ENCODE measurements at places on chromosomes 6 and 20.

DNA sequence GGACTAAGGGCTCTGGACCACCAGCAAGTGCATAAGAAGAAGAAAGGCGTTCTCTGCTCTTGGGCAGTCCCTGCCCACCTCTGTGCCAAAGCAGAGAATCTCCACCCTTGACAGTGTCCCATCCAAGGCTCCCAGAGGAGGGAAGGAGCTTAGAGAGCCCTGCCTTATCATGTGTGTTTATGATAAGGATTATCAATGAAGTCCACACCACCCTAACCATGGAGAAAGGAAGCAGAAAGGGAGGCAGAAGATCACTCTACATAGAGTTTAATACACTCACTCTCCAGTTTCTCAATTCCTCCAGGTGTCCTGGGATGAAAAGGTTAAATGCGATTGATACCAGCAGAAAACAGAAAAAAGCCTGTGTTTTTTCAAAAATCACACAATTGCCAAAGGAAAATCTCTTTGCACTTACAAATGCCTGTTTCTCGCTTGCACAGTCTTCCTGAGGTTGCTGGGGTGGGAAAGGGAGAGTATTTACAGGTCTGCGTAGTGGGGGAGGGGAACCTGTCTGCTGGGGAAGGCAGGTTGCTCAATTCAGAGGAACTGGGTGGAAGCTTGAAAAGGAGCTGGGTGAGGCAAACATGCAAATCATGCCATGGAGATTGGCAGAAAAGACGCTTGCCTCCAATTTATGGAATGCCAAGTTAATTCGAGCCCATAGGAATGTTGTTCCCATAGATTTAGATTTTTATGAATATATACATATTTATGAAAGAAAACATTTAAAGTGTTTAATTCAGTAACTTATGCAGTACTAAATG lies 104.0 kb downstream of the EYA2 start:
- no peak for DNase-seq

DNA sequence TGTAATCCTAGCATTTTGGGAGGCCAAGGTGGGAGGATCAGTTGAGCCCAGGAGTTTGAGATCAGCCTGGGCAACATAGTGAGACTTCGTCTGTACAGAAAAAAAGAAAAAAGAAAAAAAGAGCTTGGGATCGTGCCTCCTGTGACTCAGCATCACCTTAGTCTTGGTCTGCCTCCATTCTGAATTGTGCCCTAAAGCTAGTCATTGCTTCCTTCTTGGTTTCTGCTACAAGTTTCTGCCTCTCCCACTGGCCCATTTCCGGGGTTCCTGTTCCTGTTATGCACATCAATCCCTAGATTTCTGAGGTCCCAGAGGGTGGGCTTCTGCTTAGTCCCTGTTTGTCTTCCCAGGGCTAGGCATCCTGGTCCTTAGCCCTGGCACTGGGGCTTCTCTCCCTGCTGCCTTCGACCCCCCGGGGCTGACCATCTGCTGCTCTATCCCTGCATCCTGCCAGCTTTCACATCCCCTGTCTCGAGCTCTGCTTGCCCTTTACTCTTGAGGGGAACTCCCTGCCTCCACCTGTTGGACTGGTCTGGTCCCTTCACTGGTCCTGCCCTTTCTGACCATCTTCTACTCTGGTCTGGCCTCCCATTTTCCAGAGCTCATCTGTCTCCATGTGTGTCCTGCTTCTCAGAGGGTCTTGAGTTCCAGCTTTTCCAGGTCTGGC lies 77.5 kb upstream of the ESR1 start:
- DNase-seq = no peak

GRCh38 chr20:709991-710779 lies 34.6 kb upstream of the SCRT2 start:
- DNase-seq = no peak

- no peak for DNase-seq
Observed at GRCh38 chr6:37050854-37051137, 45.3 kb downstream of the FGD2 start.

DNA sequence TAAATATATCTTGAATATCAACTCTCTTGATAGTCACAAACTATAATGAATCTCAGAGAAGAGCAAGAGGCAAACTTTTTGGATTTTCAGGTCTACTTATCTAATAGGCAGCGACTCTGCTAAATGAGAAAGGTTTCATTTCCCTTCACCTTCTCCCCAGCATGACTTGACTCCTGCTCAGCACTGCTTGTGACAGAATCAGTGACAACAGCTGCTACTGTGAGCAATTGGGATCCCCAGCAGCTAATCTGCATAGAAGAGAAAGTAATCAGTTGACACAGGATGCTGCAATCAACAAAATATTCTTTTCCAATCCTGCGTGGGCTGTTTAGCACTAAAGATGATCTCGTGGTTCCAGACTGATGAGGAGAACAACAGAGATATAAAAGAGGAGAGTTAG lies 205.5 kb downstream of the MMUT start:
- DNase-seq = no peak

DNA sequence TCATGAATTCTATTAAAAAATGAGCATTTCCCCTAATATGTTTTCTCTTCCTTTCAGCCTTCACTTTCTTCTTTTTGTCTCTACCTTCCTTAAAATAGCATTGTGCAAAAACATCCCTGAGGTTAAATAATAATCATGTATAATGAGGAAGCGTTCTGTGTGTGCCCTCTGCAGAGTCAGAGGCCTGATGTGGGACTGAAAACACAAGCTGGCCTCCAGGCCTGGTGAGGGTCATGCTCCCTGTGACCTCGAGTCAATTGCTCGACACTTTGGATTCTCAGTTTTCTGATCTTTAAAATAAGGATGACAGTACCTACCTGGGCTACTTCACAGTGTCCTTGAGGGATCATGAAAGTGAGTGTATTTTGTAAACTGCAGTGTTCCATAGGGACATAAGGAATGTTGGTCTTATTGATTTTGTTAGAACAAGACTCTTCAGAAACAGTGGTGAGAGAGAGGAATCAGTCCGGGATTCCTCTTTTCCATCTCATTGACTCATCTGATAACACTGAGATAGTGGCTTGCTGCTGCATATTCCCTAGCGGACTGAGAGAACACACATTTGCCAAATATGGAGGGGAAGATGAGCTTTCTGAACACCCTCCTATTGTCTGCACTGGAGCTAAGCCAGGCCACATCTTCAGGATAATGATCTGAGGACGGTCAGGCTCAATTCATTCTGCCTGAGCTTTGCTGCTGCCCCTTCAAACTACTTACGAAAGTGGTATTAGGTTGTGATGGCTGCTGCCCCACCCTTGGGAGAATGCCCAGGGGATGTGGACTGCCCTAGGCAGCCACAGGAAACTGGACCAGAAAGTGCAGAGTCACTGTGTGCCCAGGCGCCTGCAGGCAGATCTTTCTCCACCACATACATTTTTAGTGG lies 39.6 kb upstream of the PDE7B start:
- DNase-seq = no peak

GRCh38 chr6:33722103-33722623 lies 10.7 kb upstream of the UQCC2 start:
- no peak for DNase-seq

- DNase-seq = no peak
Observed at GRCh38 chr20:46940616-46941015, 46.0 kb downstream of the EYA2 start.

GRCh38 chr20:51259455-51259854 lies 236.5 kb upstream of the KCNG1 start:
- no peak for DNase-seq

GRCh38 chr20:47981222-47981621 lies 195.9 kb upstream of the SULF2 start:
- no peak for DNase-seq

- DNase-seq = no peak
Observed at GRCh38 chr20:12354725-12355124, 437.0 kb downstream of the BTBD3 start.

- DNase-seq = no peak
Observed at GRCh38 chr20:23363257-23363649, 1.3 kb downstream of the GZF1 start.

GRCh38 chr20:46237736-46238135 lies 70.6 kb downstream of the CDH22 start:
- DNase-seq = no peak

GRCh38 chr20:62946918-62947317 lies 5.6 kb upstream of the SLC17A9 start:
- DNase-seq = no peak

DNA sequence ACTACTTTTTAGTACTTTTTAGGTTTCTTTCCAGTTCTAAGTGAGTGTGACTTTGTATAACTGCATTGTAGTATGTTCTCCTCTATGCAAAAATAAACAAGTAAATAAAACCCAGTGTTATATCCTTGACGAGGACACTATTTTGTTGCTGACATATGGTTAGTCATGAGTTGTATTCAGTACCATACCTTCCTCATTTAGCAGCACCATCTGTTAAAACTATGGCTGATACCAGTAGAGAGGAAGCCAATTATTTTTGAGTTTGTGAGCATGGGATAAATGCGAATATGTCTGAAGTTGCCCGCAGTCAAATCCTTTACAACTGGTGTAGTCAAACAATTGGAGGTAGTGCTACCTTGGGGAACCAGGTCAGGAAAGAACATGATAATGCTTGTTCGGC lies 74.1 kb downstream of the CDKAL1 start:
- DNase-seq = no peak

GRCh38 chr20:33339515-33340058 lies 56.6 kb downstream of the BPIFB1 start:
- DNase-seq = no peak

GRCh38 chr6:121442576-121442975 lies 7.1 kb downstream of the GJA1 start:
- no peak for DNase-seq

- DNase-seq = no peak
Observed at GRCh38 chr20:16005021-16005914, 568.0 kb downstream of the KIF16B start.

DNA sequence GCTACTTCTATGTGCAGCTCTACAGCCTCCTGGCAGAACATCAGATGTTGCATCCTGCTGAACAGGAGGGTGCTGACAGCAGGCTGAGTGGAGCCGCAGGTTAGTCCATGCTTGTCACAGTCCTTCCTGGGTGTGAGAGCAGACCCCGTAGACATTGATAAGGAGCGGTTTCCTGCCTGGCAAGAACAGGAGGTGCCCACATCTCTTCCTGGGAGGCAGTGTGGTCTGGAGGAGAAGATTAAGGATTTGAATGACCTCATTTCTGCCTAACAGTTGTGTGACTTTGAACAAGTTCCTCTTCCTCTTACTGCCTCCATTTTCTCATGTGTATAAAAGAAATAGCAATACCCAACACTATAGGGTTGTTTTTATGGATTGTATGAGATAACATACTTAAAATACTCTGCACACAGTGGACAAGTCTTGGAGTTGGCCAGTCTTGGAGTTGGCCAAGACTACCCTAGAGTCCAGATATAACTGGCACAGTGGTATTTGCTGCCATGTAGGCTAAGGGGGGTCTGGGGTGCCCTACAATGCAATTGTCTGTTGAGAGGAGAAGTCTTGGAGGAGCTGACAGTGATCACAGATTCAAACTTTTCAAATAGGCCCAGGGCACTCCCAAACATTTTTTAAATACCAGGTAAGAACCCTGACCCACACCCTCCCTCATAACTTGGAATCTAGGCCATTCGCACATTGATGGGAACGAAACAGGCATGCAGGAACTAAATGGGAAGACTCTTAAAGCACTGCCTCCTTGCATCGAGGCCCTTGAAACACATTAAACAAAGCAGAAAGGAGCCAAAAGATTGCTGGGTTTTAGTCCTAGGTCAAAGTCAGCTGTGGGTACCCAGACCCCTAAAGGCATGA lies 32.6 kb upstream of the TBC1D7 start:
- no peak for DNase-seq

- peak; percentile 66 for DNase-seq
Observed at GRCh38 chr6:7910654-7911344, at the start of gene TXNDC5. TSS of gene TXNDC5 (minus strand) at chr6:7910788. CDS start at chr6:7910776, 12 bp downstream.

Data from stimulated activated CD8-positive, alpha-beta memory T cell treated with anti-CD3 and anti-CD28 coated beads, Interleukin-2, amount 100 ng/mL, for 48 hours (primary cell).